ENCODE measurements at places on chromosomes 4 and X.

GRCh38 chr4:8559011-8559410 is 21.2 kb upstream of the GPR78 start:
- DNase-seq, result no peak

GRCh38 chr4:80655662-80656061 is 320.1 kb downstream of the CFAP299 start:
- peak; percentile 1 for DNase-seq

GRCh38 chrX:13074297-13075262 is 30.2 kb upstream of the FAM9C start:
- no peak for DNase-seq

GRCh38 chr4:41369680-41370079 is 113.0 kb downstream of the UCHL1 start:
- no peak for DNase-seq

GRCh38 chrX:20500171-20500865 is 233.6 kb upstream of the RPS6KA3 start:
- DNase-seq, result no peak

DNA sequence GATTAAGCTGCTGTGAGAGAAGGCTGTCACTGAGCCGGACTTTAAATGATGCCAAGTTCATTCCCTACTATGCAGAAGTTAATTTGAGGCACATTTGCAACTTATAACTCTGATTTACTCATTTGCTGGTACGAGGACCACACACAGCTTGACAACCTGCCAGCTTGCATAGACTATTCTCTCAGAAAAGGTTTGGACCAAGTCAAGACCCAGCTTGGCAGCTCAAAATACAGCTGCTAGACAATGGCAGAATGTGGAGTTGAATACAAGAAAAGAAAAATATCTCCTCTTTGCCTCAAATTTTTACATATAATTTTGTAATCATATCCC is 338.9 kb downstream of the DHX15 start:
- no peak for DNase-seq

GRCh38 chr4:101198682-101199339 is 148.5 kb downstream of the PPP3CA start:
- DNase-seq, result no peak

GRCh38 chr4:147617173-147617840 is at the start of gene TMEM184C:
Gene TMEM184C, plus strand, starts transcription at chr4:147617397. Its CDS starts 560 bp downstream, at chr4:147617957.
- DNase-seq, result peak; percentile 97

GRCh38 chr4:95018785-95019184 is 261.0 kb downstream of the BMPR1B start:
- DNase-seq, result no peak

- peak; percentile 50 for DNase-seq
Measured at GRCh38 chr4:15003401-15003890, 1.2 kb downstream of the CPEB2 start.

DNA sequence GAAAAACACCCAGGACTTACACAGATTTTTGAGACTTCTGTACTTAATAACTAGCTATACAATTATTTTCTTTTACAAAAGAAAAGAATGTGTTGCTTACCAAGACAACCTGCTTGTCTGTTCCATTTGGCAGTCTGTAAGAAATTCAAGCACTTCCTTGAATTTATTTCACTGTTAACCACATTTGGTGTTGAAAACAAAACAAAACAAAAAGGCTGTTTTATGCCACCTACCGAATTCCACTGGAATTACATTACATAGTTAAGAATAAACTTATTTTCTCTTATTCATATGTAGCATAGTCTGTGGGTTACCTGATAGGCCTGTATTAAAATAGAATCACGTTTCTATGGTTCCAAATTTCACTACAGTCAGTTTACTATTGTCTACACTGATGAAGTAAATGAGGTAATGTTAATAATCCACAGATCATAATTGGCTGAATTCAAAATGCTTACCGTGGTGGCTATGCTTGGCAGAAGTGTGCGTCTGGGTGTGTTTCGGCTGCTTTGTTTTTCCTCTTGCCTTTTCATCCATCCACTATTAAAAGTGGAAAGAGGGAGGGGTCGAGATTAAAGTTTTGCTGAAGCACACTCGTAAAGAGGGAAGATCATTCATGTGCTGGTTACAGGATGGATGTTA is at the start of gene TLR1:
TLR1 (minus strand) TSS at position 138 of the 642 bp plus-strand sequence. CDS start 5,960 bp downstream, outside the sequence.
- DNase-seq, result peak; percentile 86

GRCh38 chrX:100745806-100746537 is 14.1 kb upstream of the SYTL4 start:
- peak; percentile 68 for DNase-seq

DNA sequence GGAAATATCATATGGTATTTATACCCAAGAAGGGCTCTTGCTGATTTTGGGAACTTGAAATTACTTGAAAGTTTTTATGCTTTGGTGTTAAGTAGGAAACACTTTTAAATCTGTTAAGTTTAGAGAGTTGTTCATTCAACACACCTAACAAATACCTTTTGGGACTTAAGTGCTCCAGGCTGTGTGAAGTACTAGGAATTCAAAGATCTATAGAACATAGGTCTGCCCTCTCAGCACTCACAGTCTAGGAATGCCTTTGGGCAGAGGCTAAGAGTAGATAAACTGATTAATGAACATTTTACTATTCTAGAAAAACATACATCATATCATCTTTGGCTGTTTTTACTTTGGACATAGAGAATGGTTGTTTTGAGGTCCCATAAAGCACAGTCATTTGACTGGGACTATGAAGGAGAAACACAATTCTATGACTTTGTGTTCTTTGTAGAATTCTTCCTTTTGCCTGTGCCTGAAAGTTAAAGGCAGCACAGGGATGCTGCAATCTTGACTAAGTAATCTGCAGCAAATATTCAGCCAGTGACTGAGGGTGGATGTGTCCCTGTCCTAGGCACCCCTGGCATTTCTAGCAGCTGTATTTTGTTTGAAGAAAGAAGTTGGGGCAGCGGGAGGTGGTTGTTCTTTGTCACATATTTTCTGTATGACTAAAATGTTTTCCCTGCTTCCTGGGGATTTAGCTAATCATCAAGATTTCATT is 8.3 kb downstream of the BMP3 start:
- DNase-seq, result peak; percentile 11

GRCh38 chrX:129323115-129323514 is 200.2 kb downstream of the SMARCA1 start:
- DNase-seq, result peak; percentile 1

DNA sequence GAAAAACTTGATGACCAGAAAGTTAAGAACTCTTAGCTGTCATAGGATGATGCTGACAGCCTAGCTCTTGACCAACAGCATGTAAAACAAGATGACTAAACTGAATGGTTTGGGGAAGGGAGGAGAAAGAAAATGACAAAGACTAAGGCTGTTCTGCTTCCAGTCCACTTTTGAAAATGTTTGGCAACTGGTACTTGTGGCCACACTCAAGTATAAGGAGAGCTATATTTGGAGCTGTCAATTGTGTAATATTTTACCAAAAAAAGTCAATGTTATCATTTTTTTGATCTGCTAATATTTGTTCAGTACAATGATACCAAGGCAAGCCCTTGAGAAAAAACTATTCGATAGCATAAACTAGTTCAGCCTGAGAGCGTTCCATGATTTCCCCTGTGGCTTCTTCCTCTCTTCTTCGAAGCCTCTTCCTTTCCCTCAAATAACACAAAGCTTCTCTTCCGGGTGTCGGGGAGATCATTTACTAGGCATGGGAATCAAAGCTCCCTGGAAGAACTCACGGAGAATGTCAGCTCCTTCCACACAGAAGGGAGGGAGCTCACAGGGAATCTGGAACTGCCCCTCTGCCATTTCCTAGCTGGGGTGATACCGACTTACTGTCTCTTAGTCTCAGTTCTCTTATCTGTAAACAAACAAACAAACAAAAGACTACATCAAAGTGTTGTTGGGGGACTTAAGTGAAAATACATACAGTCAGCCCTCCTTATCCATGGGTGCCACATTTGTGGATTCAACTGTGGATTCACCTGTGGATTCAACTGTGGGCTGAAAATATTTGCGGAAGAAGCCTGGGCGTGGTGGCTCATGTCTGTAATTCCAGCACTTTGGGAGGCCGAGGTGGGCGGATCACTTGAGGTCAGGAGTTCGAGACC is 82.6 kb downstream of the SCD5 start:
- peak; percentile 46 for DNase-seq

DNA sequence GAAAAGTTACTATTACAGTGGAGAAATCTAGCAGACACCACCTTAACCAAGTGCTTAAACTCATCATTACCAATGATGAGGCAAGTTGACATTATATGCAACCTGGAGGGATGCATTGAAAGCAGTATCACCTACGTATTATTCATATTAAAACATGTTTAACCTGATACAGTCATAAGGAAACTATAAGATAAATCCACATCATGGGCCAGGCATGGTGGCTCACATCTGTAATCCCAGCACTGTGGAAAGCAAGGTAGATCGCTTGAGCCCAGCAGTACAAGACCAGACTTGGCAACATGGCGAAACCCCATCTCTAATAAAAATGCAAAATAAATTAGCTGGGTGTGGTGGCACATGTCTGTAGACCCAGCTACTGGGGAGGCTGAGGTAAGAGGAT is 22.3 kb upstream of the INTU start:
- DNase-seq, result no peak

GRCh38 chr4:76546759-76547742 is 112.0 kb downstream of the SHROOM3 start:
- peak; percentile 89 for DNase-seq

GRCh38 chr4:118772081-118772766 is 63.7 kb downstream of the SEC24D start:
- peak; percentile 84 for DNase-seq

GRCh38 chrX:109797311-109797975 is 64.4 kb upstream of the ACSL4 start:
- DNase-seq, result no peak

GRCh38 chr4:99117876-99118693 is 26.0 kb downstream of the ADH4 start:
- peak; percentile 49 for DNase-seq

DNA sequence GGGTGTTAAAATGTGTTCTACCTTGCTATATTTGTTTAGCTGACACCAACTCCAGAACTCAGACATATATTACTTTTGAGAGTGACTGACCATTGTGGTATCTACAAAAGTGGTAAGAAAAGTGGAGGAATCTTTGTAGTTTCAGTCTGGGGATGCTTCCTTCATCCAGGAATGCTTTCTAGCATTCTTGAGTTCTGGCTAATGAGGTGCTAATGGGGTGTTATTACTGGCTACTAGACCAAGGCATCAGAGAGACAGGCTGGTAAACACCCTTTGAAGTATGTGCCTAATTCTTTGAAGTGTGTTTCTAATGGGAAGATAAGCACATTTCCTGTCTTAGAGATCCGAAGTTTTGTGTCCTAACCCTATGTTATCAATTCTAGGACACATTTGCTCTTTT is 310.4 kb downstream of the SPRY1 start:
- peak; percentile 2 for DNase-seq

DNA sequence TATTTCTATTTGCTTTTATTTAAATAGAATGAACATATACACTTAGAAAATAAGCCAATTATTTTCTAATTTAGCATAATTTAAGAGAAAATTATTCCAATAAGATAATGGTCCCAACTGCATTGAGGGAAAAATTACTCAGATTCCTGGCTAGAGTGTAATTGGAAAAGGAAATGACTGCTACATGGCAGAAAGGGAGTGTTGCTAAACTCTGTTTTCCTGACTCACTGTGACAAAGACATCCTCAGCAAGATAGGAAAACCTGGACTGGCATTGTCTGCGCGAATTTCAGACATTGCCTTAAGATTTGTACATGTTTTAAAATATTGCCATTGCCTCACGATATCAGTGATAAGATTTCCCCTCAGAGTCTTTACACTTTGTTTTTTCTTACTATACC is 8.2 kb downstream of the TNIP3 start:
- DNase-seq, result peak; percentile 86

DNA sequence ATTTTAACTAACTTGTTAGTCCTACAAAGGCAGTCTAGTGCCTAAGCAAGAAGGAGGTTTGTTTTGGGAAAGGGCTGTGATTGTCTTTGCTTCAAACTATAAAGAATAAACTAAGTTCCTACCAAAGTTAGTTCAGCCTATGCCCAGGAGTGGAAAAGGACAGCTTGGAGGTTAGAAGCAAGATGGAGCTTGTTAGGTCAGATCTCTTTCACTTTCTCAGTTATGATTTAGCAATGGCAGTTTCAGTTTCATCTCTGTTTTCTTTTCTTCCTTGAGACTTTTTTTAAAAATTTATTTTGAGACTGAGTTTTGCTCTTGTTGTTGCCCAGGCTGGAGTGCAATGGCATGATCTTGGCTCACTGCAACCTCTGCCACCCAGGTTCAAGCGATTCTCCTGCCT is 82.9 kb upstream of the NLGN4X start:
- no peak for DNase-seq

- DNase-seq, result peak; percentile 81
Measured at GRCh38 chr4:88138561-88138960, 19.9 kb downstream of the ABCG2 start.

DNA sequence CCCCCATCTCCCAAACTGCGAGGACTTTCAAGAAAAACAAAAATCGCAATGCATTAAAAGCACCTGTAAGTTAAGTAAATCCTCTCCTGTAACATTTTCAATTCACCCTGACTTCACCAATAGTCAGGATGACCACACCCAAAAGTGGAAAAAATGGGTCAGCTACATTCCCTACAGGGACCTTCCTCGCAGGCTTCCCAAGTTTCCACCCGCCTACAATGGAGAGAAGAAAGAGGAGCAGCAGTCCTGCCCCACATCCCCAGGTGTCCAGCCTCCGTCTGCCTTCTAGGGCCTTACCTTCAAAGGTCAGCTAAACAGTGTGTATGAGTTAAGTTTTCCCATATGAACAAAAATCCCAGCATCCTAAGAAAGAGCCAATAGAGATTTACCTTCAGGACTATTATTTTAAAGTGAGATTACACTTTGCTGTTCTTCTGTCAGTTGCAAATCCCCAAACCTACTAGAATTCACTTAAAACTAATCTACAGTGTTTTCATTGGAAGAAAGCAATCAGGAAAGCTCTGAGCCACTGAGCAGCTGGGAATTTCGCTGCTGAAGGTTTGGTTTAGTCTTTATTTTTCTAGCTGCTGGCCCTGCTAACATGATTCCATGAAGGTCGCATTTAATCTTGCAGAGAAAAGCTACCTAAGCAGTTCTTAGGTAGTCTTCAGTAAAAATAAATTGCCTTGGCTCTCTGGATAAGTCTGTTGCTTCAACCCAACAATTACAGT is 12.5 kb downstream of the IRF2 start:
- no peak for DNase-seq

GRCh38 chr4:156896527-156896926 is 75.1 kb downstream of the PDGFC start:
- DNase-seq, result no peak

DNA sequence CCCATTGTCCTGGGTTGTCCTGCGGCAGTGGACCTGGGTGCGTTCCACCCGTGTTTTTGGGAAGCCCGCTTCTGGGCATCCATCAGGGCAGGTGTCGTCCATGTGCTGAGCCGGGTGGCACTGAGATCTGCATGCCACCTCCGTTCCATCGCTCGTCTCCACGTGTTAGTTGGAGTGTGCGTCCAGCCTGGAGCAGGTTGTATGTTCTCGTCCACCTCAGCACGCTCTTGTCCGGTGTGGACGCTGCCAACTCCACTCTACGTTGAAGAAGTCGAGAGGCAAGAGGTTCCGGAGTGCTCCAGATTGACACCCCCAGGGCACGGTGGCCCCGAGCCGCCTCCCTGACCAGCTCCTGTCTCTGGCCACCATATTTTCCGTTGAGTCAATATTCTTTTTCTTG is 33.9 kb downstream of the PCGF3 start:
- no peak for DNase-seq

GRCh38 chr4:134936014-134936413 is 734.4 kb upstream of the PABPC4L start:
- no peak for DNase-seq
